Fibroblast of skin of left quadriceps (primary cell): ENCODE measurements at places on chromosomes 1 and 21.

DNA sequence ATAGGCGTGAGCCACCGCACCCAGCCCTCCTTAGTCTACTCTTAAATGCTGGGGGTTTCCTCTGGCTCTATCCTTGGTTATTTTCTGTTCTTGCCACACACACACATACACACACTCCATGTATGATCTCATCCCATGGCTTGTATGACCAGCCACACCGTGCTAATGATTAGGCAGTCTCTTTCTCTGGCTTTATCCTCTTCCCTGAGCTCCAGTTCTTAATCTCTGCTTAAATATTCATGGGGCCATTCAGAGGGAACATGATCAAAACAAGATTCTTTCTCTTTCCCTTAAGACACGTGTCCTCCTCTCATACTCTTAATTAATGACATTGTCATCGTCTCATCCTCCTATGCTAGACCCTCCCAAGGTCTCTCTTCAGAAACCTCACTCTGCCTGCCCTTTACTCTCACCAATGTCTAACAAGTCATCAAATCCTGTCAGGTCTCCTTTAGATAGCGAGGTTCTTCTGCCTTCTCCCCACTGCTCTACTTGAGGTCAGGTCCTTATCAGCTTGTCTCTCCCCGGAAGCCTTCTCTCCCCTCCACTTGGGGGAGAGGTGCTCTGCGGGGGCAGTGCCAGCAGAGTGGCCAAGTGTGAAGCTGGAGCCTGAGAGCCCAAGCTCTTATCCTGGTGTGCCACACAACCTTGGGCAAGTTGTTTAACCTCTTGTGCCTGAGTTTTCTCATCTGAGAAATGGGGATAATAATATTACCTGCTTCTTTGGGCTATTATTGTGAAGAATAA, 83.0 kb upstream of the GNG12 start:
- no peak for DNase-seq

DNA sequence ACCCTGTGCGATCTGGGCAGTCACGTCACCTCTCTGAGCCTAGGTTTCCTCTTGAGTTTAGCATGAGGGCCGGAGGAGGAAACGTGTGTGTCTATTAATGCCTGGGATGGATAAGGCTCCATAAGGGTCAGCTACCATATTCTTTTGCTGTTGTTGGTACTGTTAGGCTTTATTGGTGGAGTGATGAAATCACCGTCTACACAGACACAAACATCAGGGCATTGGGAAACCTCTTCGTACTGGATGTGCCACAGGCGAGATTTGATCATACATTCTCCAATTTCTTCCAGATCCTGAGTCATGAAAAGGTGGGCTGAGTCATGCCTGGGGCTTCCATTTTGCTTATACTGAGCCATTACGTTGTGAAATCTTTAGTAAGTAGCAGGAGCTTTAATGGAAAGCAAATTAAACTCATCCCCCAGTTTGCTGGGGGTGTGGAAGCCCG, 24.9 kb upstream of the GRHL3 start:
- peak; percentile 95 for DNase-seq

DNA sequence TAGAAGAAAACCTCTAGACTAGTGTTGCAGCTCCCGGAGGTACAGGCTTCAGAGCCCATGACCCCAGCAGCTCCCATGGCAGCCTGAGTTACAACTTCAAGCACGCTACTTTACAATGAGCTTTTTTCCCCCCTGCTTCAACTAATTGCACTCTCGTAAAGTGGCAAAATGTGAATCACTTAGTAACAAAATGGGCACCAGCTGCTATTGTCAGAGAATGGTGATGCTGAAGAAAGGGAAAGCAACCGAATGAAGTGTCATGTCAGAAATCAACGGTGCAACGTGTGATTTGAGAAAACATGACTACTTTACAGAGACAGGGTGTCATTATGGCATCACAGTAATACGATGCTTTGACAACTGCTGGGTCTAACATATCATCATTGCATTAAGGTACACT, 40.5 kb downstream of the ESRRG start:
- no peak for DNase-seq

GRCh38 chr1:1123581-1124507, 8.0 kb upstream of the C1orf159 start:
- DNase-seq = no peak

GRCh38 chr1:174791863-174792262, 207.9 kb upstream of the CACYBP start:
- no peak for DNase-seq

DNA sequence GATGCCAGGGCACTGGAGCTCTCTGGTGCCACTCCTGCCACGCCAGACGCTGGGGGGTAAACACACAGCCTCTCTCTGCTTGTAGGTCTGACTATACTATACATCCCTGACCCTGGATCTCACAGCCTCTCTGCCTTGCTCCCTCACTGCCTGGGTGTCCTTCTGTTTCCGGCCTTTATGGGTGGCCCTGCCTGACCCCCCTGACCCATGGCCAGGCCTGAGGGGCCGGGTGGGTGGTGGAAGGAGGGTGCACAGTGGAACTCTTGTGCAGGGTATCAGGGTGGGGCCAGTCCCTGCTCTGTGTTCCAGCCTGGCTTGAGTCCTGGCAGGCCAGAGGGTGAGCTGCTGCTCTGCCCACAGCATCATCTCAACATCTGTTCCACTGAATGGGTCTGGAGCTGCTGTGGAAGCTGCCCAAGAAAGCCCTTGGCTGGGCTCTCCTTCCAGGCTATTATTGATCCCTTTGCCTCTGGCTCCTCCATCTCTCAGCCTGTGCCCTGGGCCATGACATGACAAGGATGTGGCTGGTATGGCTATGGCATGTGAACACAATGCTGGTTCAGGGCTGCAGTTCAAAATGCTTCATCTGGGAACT, 17.2 kb upstream of the SYNC start:
- DNase-seq = no peak

DNA sequence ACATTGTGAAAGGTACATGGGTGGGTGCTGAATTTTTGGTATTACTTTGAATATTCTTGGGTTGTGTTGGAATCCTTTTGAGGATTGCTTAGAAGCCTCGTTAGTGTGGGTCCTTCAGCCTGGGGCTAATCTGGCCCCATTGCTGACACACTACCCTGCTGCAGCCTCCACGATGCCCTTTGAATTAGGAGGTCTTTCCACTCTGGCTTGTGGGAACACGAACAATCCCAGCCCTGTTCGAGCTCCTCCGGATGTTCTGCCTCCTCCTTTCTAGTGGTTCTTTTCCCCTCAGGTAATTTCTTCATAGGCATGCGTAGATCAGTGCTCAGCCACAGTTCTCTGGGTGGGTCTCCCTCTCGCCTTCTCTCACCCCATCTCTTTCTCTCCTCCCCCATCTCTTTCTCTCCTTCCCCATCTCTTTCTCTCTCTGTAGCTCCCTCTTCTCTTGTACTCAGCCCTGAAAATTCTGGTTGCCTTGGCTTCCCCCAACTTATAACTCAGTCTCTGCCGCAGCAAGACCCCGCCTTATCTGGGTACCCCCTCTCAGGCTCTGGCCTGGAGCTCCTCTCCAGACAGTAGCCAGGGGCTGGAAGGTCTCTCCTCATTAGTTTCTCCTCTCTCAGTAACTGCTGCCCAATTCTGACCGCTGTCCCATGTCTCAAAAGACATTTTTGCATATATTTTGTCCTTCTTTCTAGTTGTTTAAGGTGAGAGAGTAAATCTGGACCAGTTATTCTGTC, 46.0 kb upstream of the SLC19A1 start:
- no peak for DNase-seq
